ENCODE measurements at places on chromosomes 3 and 15.

GRCh38 chr3:66048051-66048395, 9.3 kb upstream of the MAGI1 start:
- DNase-seq, result peak; percentile 62

- no peak for DNase-seq
Measured at GRCh38 chr3:4821975-4822374, 157.3 kb upstream of the BHLHE40 start.

DNA sequence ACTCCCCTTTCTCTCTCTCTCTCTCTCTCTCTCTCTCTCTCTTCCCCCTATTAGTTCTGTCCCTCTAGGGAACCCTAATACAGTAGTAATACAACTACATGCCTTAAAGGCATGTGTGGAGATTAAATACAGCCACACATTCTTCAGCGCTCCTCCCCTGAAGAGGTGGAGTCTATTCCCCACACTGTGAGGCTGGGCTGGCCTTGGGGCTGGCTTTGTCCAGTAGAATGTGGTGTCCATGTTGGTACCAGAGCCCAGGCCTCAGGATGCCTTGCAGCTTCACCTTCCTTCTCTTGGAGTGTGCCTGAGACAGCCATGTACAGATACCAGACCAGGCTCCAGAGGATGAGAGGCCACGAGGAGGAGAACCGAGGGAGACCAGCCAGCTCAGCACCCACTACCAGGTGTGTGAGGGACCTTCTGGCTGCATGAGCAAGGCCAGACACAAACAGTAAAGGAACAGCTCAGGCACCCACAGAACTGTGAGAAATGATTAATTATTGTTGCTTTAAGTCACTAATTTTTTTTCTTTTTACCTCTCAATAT, 10.7 kb downstream of the SLC6A20 start:
- no peak for DNase-seq

GRCh38 chr15:67106764-67107013, 41.3 kb downstream of the SMAD3 start:
- no peak for DNase-seq

GRCh38 chr15:79086814-79087213, 3.8 kb downstream of the RASGRF1 start:
- no peak for DNase-seq

- no peak for DNase-seq
Measured at GRCh38 chr3:63279005-63279841, 1.1 kb downstream of the SYNPR start.

DNA sequence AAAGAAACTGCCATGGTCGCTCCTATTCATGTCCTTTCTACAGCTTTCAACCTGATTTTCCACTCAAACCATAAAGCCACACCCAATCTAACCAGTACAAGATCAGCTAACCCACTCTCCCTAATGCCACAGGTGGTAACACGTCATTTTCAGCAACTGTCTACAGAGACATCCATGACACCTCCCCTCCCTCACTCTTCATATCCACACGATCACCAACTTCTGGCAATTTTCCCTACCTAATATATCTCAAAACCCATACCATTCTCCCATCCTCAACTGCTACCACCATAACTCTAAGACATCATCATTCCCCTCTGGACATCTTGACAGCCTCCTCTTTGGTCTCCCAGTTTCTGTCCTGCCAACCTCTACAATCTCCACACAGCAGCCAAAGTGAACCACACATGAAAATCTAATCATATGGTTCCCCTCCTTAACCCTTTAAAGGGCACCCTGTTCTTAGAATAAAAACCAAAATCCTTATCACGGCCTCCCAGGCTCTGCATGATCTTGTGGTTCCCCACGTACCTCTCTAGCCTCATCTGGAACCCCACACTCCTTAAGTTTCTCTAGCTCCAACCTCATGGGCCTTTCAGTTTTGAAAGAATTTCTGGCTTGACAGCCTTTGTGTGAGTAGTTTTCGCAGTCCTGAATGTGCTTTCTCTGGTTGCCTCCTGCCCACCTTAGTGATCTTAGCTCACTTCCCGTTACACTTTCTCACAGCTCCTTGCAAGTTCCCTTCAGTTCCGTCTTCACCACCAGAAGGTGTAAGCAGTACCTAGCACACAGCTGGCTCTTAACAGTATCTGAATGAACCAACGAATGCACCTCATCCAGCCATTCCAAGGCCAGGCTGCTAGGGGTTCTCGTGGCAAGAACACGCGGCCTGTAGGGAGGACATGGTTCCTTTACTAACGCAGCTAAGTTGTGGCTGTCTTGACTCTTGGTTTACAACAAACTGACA, 33.4 kb downstream of the SPINK8 start:
- DNase-seq, result no peak

DNA sequence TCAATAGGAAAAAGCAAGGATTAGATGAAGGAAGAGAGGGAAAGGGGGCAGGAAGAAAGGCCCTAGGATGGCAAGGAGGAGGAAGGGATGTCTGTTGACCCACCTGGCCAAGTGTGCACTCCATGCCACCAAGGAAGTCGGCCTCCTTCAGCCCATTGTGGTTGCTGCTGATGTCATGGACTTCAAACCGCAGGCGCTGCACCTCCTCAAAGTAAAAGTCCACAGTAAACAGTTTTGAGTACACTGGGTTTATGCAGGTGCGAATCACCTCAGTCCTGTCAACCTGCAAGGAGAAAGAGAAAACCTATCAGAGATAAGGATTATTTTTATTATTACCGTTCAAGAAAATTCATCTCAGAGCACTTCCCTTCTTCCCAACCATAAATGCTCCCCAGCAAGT, 220.6 kb upstream of the MRPL3 start:
- DNase-seq, result no peak

DNA sequence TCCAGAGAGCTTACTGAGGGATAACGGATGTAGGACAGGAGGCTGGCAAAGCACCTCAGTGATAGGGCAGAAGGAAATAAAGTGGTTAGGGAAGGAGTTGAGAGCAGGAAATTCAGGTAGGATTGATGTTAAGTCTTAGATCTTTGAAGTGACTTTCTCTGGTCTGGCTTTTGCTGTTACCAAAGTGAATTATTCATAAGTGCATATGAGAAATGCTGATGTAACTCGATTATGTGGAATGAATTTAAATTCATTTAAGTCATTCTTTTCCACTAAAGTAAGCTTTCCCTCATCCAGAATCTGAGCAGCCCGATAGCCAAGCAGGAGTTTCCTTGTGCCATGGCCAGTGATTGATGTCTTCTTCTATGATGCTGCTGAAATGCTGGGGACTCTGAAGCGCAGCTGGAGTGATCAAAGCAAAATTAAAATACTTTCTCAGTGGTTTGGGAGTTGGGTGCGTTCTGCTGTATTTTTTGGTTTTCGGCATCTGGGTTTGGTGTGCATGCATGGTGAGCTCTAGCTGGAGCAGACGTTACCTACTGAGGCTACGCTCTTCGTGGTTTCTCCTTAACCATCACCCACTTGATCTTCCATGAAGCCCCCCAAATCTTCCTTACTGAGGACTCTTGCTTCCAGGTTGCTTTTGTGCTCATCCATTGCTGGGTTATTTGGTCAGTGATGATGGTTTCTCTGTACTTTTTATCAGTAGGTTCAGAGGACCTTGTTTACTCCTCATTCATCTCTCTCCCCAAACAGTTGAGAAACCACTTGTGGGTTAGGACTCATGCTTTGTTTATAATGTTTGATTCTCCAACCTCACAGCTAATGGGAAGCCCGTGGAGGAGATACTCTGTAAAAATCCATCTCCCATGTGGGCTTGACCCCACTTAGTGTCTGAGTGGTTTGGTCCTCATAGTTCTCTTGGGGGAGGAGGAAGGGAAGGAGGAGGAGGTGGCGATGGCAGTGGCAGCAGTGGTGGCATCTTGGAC, 72.5 kb downstream of the IGF1R start:
- DNase-seq, result peak; percentile 58

GRCh38 chr3:78497767-78498166, 1270.0 kb downstream of the ROBO1 start:
- DNase-seq, result peak; percentile 53

GRCh38 chr3:167918008-167918596, 177.6 kb downstream of the GOLIM4 start:
- DNase-seq, result no peak

DNA sequence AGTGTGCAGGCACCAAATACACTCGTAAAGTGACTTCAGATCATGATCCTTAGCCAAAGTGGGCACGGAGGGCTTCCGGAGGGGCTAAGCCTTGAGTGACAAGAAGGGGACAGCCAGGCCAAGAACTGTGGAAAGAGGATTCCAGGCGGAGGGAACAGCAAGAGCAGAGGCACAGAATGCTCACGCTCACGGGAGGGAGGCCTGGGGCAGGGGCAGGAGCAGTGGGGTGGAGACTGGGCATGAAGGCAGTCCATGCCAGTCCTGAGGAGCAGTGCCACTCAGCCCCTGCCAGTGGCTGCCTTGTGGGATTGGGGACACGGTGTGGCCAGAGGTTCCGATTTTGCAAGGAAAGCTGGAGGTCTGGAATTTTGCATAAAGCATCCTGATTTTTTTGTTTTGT, 36.0 kb downstream of the DNAJB8 start:
- no peak for DNase-seq

GRCh38 chr15:25053000-25053815, 98.4 kb downstream of the SNRPN start:
- DNase-seq, result no peak
